ENCODE measurements at places on chromosomes 2 and 18.

DNA sequence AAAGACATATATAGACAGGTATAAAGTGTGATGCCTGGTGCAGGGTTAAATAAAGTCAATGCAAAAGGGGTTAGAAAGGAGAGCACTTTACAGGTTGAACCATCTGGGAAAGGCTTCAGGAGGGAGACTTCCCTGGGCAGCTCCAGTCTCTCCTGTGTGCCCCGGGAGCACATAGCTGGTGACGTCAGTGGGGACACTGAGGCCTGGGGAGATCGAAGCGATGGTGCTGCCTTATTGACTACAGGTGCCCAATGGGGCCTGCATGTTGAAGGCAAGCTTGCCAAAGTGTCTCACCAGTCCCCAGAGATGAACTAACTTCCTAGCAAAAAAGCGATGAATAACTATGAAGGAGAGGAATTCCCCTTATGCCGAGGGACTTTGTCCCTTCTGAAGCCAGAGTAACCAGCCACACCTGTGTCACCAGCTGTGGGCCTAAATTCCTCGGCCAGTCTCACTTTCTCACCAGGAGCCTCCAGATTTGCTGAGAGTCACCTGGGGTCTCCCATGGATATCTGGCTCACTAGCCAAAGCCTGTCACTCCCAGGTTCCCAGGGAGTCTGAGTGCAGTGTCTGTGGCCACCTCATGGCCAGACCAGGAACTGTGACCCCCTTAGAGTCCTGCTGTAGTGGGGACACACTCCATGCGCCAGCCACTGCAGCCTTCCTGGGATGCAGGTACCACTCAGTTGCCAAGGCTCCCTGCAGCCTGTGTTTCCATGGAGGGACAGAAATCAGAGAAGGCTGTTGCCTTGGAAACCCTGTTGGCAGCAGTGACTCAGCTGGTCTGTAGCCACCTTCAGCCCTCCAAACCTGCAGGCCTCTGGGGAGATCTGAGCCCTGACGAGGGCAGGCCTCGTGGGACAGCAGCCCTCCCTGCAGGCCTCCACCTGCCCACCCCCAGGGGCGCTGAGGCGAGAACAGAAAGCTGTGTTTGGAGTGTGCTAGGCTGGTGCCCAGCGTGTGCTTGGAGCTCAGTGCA lies 128.7 kb downstream of the CTIF start:
- no peak for DNase-seq
- no peak overlapping the region for H3K27ac ChIP-seq
- no peaks in the 10 kb centered on the region for H3K4me1 ChIP-seq
- H3K27me3 ChIP-seq: peaks cover 4% of the 10 kb centered on the region

GRCh38 chr2:67950919-67951318 lies 111.9 kb downstream of the C1D start:
- no peaks in the 10 kb centered on the region for H3K36me3 ChIP-seq
- no peak overlapping the region for H3K27ac ChIP-seq
- no peak for DNase-seq
- H3K4me3 ChIP-seq: no peak overlapping the region
- H3K4me1 ChIP-seq: peaks cover 7% of the 10 kb centered on the region
- peaks cover 1% of the 10 kb centered on the region for H3K27me3 ChIP-seq

DNA sequence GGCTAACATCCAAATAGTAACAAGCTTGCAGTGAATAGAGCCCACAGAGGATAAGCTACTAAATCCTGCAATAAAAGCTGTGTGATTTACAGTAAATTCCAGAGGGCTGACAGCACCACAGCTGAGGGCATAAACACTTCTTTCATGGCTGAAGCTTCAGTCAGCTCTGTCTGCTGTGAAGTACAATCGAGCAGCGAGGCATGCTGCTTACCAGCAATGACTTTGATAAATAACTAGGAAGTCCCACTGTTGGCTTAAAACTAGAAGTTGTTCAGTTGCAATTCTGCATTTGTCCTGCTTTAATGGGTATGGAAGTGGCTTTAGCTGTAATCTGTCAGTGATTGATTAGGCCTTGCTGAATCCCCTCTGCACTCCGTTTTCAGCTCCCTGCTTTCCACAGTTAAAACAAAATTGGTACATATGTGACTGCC lies 65.2 kb upstream of the FIGN start:
- no peaks in the 10 kb centered on the region for H3K36me3 ChIP-seq
- no peaks in the 10 kb centered on the region for H3K27me3 ChIP-seq
- no peaks in the 10 kb centered on the region for H3K4me1 ChIP-seq
- DNase-seq: no peak
- no peak overlapping the region for H3K27ac ChIP-seq

GRCh38 chr2:217438821-217439220 lies 564.0 kb downstream of the TNS1 start:
- no peak overlapping the region for H3K4me3 ChIP-seq
- peaks cover 4% of the 10 kb centered on the region for H3K4me1 ChIP-seq
- no peak overlapping the region for H3K27ac ChIP-seq
